ENCODE measurements at places on chromosomes 1 and 21. TPM values are rescaled to one million over a fixed set of nuclear protein-coding genes. Genes with fewer than 3 reads are reported as not detected.

HTR6 gene
- total RNA-seq = 0.57 TPM

PM20D1 gene
- not detected for total RNA-seq

SPRR5 gene
- not detected for total RNA-seq

DNA sequence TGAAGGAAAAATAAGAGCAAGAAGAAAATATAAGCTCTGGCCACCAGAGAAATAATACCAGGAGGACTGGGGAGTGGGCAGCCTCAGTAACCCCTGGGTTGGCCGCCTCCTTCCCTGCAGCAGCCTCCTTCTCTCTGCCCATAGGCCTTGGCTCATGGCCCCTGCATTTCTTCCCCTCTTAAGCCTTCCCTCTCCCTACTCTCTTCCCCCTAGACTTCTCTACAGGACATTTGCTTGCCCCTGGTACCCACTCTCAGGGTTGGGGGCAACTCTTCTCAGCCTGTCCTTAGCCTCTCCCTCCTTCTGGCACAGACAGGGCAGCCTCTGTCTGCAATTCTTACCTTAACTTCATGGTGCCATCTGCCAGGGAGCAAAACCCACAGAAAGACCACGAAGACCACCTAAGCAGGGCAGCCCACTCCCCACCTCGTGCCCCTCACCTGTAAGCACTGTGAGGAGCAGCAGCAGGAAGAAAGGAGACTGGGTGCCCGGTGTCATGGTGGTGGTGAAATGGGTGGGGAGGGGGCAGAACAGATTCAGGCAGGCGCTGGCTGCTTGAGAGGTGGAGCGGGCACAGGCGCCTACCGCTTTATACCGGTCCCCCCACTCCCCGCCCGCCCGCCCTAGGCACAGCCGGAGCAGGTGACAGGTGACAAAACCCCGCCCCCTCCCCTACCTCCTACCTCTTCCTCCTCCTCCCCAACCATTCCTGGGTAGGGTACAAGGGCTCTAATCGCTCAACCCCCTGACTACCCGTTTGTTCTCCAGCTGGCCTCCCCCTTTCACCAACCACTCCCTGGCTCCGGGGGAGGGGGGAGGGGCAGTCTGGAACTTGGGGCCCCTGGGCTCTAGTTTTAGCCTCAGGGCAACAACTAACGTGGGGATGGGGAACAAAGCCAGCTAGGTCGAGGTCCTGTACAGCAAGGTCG lies 15.1 kb downstream of the THBS3 start:
- H3K4me1 ChIP-seq = peaks cover 36% of the 10 kb centered on the region
- peaks cover 6% of the 10 kb centered on the region for H3K36me3 ChIP-seq
- H3K27ac ChIP-seq = peak overlapping the region; percentile 97
- peak overlapping the region; percentile 66 for H3K4me3 ChIP-seq
- no peaks in the 10 kb centered on the region for H3K27me3 ChIP-seq

RUNX3 gene
- 22.6 TPM for total RNA-seq

DNA sequence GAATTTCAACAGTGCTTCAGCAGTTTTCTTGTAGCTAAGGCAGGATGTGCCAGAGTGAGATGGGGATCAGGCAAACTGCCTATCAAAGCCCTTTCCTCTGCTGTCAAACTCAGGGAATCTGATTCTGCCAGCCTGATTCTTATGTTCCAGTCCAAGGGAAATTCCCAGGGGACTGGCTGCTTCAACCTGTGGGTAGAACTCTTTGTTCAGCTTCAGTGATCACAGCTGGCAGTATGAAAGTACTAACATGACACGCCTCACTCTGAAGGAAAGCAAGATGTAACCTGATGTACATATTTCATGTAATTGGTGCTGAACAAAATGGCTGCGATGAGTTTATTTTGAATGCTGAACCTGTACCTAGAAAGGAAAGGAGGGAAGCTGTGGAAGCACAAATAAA lies 40.1 kb upstream of the SLC5A9 start:
- peaks cover 17% of the 10 kb centered on the region for H3K27me3 ChIP-seq
- no peak overlapping the region for H3K27ac ChIP-seq
- DNase-seq = no peak

Measured in HCT116 (cell line).